ENCODE measurements at places on chromosomes 7 and 10.

DNA sequence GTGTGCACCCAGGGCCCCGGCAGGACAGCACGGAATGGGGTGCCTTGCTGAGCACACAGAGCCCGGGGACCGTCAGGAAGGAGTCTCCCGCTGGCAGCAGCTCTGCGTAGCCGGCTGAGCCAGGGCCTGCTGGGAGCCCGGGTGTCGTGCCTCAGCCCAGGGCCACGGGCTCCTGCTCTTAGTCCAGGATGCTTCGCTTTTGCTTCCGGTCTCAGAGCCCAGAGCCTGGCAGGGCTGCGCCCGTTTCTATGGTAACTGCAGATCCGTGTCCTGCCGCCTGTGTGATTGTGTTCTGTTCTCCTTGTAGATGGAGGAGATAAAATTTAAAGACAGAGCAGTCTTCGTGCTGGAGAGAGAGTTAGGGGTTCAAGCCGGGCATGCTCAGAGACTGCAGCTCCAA is 53.7 kb upstream of the DPYSL4 start:
- DNase-seq: no peak

- DNase-seq: no peak
These were observed 19.1 kb upstream of the ARMS2 start for GRCh38 chr10:122435212-122435827.

GRCh38 chr10:2300231-2300630 is 562.9 kb upstream of the ADARB2 start:
- DNase-seq: no peak

- DNase-seq: no peak
These were observed 78.7 kb upstream of the CXCL12 start for GRCh38 chr10:44463511-44464121.

DNA sequence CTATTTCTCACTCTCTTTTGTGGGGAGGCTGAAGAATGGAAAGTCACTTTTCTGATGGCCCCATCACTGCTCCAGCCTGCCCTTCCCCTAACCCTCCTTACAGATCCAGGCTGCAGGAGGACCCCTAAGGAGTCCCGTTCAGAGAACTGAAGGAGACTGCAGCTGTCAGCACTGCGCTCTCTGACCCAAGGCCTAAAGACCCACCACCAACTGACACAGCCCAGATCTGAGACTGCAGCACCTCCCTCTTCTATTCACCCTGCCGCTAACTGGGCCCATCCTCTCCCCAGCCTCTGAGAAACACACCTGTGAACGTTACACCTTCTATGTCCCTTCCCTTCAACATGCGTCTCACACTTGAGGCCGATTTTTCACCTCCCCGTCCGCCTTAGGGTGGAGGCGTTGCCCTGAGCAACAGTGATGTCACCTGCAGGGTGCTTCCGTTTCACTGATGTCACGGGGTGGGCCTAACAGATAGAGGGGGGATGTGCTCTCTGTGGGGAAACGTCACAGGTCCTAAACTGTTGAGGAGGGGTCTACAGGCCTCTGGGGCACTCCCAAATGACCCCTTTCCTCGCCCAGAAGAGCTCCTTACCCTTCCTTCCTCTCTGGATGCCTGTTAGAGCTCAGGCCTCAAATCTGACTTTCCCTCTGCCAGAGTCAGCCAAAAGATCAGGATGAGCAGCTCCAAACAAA is 5.1 kb downstream of the ITPRIP start:
- DNase-seq: no peak

GRCh38 chr10:133530506-133530905 is 3.3 kb downstream of the CYP2E1 start:
- no peak for DNase-seq

DNA sequence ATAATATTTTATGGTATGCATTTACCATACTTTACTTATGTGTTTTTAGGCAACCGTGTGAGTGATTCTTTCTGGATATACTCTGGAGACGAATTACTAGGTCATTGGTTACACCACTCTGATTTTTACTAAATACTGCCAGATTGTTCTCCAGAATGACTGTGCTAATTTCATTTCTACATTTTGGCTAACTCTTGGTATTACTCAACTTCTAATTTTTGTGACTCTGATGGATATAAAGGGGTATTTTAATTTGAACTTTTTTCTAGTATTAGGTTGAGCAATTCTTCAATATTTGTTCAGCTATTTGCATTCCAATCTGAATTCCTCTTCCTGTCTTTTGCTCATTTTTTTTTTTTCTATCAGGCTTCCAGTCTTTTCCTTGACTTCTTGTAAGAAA is 223.6 kb downstream of the MDFIC start:
- no peak for DNase-seq

GRCh38 chr10:91163869-91164474 is 56.5 kb upstream of the PCGF5 start:
- peak; percentile 73 for DNase-seq

- no peak for DNase-seq
These were observed 862.6 kb downstream of the NRG3 start for GRCh38 chr10:82737549-82737948.

DNA sequence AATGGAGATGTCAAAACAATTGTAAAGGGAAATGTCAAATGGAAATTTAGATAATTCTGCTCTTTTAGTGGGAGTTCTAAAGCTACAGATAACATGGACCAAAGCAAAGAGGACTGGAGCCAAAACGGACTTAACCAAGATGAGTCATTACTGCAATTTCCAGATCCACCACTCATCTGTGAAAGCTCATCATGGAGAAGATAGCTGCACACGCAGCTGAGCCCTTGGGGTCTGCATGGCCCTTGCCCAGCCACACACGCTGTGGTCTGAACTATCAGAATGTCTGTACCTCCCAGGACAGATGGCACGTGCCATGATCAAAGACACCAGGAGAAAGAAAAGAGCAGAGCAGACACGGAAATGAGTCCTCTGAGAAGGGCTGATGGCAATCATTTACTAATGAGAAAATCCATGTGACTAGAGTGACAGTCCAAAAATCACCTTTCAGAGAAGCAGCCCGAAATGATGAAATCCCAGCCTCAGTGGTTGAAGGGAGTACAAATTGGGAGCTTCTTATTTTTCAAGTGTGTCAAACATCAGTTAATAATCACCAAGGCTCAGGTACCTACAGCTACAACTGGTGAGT is 177.9 kb upstream of the MGMT start:
- no peak for DNase-seq

- DNase-seq: no peak
These were observed 15.1 kb upstream of the RHOBTB1 start for GRCh38 chr10:60958892-60959601.

- DNase-seq: no peak
These were observed 383.1 kb downstream of the SORCS3 start for GRCh38 chr10:105024184-105024583.

GRCh38 chr10:20712774-20713173 is 184.3 kb downstream of the NEBL start:
- DNase-seq: no peak

GRCh38 chr7:101386558-101387231 is 24.0 kb downstream of the COL26A1 start:
- DNase-seq: no peak

- DNase-seq: no peak
These were observed 4.5 kb downstream of the PRAP1 start for GRCh38 chr10:133351408-133352318.

GRCh38 chr10:97466755-97467154 is 20.8 kb downstream of the ZDHHC16 start:
- no peak for DNase-seq

GRCh38 chr7:116779931-116780330 is 82.5 kb upstream of the CAPZA2 start:
- DNase-seq: no peak

- DNase-seq: no peak
These were observed 1.0 kb upstream of the VENTX start for GRCh38 chr10:133236401-133237240.

- no peak for DNase-seq
These were observed 344.6 kb upstream of the SHH start for GRCh38 chr7:156156734-156157408.

DNA sequence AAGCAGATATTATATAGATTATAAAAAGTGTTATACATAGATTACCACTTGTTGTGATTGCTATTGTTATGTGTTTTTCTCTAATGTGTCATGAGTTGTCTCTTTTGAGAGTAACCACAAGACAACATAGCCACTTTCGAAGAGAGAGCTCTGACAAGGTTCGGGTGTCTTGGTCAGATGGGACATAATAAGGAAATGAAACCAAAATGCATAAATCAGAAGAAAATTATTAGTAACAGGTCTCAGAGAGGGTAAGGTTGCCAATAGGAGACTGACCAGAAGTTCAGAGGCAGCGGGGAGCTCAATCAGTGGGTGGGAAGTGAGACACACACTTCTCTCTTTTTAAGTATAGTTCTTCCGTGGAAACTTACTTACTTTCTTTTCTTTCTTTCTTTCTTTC is 639.2 kb upstream of the POT1 start:
- DNase-seq: no peak

DNA sequence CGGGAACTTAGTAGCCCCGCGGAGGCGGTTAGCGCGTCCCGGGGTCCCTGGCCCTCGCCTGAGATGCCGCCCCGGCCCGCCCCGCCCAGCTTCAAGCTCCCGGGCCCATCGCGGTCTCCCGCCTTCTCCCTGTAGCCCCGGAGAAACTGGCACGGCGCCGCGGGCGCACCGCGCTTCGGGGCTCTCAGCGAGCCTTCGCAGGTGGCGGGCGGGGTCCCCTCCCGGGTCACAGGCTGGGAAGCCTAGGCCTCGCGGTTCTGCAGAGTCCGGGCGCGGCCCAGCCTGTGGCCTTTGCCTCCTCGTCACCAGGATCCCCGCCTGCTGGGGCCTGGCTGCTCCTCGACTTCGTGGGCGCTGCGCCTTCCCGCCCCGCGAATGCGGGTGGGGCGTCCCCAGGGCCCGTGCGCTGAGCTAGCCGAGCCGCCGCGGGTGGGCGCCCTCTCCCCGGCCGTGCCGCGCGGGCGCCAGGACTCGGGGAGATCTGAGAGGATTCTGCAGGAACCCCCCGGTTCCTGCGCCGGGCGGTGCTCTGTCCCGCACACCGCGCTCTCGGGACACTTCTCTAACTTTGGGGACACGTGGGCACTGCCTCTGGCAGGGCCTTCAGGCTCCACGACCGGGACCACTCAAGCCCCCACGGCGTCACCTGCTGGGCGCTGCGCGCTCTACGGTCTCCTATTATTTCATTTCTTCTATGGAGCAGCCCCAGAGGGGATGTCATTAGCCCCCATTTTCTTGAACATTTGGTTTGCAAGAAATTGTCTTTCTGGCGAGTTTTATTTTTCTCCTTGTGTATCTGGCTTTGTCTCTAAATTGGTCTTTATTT is 682 bp upstream of the RGS10 start:
- peak; percentile 70 for DNase-seq

DNA sequence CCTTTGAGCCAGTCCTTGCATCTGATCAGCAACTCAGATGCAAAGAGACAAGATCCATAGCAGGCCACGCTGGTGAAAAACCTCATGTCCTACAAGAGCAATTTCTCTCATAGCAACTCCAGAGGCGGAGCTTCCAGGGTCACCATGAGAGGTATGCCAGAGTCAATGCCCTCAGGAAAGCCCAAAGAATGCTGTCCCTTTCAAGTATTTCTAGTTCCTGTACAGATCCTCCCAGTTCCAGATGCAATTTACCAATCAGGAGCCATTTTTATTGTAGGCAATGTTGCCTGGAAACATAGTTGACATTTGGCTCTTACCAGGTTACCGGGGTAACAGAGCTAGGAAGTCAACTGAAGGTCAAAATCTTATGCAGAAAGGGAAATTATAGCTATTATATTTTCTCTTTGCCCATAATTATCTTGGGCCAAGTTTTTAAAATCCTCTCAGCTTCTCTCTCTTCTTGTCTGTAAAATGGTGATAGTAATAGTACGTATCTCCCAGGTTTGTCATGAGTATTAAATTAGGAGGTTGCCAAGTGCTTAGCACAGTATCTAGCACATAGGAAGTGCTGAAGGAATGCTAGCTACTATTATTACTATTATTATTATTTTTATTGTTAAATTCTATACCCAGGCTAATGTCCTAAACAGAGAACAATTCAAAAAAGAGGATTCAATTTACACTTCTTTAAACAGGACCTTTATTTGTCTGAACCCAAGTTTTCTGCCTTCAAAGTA is 46.3 kb upstream of the TM9SF3 start:
- no peak for DNase-seq

DNA sequence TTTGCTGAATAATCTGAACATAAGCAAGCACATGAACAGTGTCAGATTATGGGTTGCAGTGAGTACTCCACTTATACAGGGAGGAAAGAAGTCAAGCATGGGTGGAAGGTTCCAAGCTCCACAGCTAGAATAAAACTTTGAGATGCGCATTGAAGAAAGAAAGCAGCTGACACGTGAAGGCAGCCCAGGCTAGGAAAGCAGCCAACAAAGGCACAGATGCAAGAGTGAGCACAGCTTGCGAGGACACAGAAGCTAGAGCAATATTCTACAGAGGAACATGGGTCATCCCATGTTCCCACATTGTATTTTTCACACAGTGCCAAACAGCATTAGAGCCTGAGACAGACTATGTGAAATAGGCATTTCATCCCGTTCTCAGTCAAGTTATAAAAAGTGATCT is 194.6 kb upstream of the TBX20 start:
- no peak for DNase-seq

- no peak for DNase-seq
These were observed 45.6 kb downstream of the GPR141 start for GRCh38 chr7:37729181-37729580.

DNA sequence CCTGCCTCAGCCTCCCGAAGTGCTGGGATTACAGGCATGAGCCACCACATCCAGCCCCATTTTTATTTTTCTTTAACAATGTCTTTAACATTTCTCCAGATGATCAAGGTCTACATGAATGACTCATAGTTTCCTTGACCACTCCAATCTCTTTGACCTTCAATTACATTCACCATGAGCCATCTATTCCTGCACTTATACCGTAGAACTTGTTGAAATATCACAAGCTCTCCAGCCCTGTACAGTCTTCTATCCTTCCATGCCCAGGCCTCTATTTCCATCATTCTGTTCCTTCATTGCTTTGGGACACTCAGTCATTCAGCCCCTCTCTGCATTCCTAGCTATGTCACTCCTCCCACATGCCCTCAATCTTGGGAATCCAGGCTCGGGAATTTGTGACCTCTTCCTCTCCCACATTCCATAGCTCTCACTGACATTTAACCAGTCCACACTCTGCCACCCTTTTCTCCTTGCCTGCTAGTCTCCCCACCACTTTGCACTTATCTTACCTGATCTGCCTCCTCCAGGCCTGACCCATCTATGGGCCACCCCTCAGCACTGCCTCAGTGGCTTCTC is 151.8 kb upstream of the STK17A start:
- no peak for DNase-seq

DNA sequence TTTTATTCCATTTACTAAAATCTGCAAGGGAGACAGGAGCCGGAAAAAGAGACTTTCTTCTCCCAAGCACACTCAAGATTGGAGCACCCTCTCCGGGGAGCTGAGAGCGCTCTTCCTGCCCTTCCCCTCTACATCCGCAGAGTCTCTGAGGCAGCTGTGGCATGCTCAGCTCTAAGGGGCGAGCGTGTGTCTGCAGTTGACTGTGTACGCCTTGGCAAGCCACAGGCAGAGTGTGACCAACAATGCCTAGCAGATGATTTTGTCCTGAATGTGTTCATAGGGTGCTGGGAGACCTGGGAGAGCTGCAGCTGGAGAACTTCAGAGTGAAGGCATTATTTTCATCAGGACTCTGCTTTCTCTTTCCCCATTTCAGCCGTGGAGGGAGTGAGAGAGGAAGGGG is 20.7 kb downstream of the MTURN start:
- no peak for DNase-seq

GRCh38 chr10:71657604-71658466 is 61.7 kb downstream of the C10orf105 start:
- DNase-seq: no peak

GRCh38 chr10:112269266-112269665 is 13.9 kb upstream of the TECTB start:
- no peak for DNase-seq
